ENCODE measurements at places on chromosomes 5 and 9.

DNA sequence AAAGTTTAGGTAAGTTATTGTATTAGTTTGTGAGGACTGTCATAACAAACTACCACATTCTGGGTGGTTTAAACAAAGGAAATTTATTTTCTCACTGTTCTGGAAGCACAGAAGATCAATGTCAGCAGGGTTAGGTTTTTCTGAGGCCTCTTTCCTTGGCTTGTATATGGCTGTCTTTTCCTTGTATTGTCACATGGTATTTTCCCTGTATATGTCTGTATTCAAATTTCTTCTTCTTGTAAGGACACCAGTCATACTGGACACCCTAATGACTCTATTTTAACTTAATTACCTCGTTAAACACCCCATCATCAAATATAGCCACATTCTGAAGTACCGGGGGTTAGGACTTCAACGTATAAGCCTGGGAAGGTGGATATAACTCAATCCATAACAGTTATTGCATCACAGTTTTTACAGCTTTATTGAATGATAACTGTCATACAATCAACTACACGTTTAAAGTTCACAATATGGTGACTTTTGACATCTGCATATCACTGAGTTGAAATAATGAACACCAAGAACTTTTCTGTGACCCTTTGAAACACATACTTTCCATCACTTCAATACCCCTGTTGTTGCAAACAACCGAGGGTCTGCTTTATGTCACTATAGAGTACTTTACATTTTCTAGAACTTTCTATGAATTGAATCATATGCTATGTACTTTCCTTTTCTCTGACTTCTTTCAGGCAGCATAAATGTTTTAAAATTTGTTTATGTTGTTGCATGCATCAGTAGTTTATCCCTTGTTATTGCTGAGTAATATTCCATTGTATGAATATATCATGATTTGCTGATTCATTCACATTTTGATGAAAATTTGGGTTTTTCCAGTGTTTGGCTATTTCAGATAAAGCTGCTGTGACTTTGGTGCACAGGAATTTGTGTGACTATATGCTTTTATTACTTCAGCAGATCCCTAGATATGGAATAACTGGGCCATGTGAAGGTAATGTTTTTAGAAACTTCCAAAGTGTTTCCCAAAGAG is 48.5 kb downstream of the MTRR start:
- no peak for DNase-seq

DNA sequence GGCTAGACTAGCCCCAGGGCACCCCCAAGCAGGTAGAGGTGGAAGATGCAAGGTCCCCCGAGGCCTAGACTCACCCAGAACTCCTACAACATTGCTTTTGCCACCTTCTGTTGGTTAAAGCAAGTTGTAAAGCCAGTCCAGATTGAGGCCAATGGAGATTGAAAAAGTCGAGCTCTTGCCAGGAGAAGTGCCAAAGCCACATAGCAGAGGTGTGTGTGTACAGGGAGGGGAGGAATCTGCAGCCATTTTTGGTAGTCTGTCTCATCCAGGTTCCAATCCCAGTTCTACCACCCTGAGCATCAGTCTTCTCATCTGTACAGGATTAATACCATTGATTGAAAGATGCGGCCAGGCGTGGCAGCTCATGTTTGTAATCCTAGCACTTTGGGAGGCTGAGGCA is 12.3 kb upstream of the URM1 start:
- no peak for DNase-seq

DNA sequence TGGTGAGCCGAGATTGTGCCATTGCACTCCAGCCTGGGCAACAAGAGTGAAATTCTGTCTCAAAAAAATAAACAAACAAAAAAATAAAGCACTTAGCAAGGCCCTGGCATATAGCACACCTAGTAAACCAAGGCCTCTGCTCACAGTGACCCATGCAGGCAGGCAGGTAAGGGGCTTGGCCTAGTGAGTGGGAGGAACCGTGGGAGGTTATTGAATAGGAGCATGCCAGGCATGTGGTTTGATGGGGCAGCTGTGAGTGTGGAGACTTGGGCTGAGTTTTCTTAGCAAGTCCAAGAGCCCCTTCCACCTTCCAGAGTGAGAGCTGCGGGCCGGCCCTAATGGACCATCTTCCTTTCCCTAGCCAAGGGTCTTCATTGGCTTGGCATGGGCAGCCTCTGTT is 4.5 kb upstream of the NDST1 start:
- no peak for DNase-seq

- DNase-seq, result no peak
These were observed 51.3 kb downstream of the LMX1B start for GRCh38 chr9:126664900-126665643.

DNA sequence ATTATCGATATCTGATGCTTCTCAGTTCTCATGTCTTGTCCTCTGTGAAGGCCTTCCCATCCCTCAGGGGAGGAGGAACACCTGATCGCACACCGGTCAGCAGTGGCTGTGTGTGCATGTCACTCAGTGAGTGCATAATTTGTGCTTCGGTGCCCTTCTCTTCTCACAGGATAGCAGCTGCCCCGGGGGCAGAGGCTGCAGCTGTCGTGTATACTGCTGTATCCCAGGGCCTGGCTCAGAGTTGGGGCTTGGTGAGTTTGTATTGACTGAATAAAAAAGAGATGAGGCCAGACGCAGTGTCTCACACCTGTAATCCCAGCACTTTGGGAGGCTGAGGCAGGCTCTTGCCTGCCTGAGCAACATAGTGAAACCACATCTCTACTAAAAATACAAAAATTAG is 49.7 kb upstream of the NCS1 start:
- DNase-seq, result no peak

- no peak for DNase-seq
These were observed 32.5 kb upstream of the PPP1R26 start for GRCh38 chr9:135447126-135447525.

- DNase-seq, result no peak
These were observed 21.4 kb upstream of the ANXA2R start for GRCh38 chr5:43061352-43062075.

GRCh38 chr5:116265471-116265870 is 180.6 kb downstream of the COMMD10 start:
- no peak for DNase-seq

GRCh38 chr5:172984244-172984953 is 828 bp downstream of the ATP6V0E1 start:
- no peak for DNase-seq

GRCh38 chr9:87878989-87879511 is 3.6 kb upstream of the SPATA31E1 start:
- DNase-seq, result no peak

DNA sequence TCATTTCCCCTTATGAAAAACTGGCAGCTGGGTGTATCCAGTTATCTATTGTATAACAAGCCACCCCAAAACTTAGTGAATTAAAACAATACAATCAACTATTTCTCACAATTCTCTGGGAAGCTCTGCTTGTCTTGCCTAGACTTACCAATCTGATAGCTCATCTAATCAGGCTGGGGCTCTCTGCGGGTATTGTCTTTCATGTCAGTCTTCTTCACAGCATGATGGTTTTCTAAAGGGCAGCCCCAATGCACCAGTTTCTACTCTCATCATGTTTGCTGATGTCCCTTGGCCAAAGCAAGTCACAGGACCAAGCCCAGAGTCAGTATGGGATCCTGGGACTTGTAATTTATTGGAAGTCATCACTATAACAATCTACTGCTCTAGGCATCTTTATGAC is 433.5 kb downstream of the KIAA0825 start:
- DNase-seq, result no peak

DNA sequence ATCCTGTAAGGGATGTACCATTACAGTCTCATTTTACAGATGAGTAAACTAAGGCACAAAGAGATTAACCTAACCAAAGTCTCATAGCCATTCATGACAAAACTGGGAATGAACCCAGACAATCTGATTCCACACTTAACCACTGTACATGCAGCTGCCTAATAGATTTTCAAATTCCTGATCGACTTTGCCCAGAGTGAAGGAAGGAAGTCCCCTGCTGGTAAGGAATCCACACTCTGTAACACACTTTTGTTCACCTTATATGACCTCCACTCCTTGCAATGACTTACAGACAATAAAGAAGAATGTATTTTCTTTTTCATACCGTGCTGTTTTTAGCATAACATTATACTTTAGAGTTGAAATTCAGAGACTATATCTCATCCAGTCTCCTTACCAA is 31.3 kb upstream of the PLPP6 start:
- DNase-seq, result no peak

DNA sequence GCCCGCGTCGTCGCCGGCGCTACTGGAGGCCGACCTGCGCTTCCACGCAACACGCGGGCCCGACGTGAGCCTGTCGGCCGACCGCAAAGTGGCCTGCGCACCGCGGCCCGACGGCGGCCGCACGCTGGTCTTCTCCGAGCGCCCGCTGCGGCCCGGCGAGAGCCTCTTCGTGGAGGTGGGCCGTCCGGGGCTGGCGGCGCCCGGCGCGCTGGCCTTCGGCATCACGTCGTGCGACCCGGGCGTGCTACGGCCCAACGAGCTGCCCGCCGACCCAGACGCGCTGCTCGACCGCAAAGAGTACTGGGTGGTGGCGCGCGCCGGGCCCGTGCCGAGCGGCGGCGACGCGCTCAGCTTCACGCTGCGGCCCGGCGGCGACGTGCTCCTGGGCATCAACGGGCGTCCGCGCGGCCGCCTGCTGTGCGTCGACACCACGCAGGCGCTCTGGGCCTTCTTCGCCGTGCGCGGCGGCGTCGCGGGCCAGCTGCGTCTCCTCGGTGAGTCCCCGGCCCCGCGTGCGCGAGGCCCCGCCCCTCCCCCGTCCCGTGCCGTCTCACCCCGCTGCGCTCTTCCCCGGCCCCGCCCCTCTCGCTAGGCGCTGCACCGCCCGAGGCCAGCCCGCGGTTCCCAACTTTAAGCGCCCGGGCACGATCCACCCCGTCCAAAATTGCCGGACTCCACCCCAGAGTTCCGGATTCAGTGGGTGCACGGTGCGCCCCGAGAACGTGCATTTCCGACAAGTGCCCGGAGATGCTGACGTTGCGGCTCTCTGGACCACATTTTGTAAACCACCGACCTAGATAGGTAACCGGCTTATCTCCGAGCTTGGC is 42.8 kb downstream of the NEURL1B start:
- DNase-seq, result no peak

DNA sequence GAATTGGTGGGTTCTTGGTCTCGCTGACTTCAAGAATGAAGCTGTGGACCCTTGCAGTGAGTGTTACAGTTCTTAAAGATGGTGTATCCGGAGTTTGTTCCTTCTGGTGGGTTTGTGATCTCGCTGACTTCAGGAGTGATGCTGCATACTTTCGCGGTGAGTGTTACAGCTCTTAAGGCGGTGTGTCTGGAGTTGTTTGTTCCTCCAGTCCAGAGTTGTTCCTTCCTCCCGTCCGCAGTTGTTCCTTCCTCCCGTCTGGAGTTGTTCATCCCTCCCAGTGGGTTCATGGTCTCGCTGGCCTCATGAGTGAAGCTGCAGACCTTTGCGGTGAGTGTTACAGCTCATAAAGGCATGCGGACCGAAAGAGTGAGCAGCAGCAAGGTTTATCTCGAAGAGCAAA is 159.6 kb upstream of the ADAMTSL1 start:
- DNase-seq, result no peak

- DNase-seq, result no peak
These were observed 21.2 kb downstream of the ENC1 start for GRCh38 chr5:74619308-74619707.

- no peak for DNase-seq
These were observed 69.3 kb downstream of the OLFM1 start for GRCh38 chr9:135156525-135157510.

GRCh38 chr9:93028448-93029006 is 30.0 kb upstream of the SUSD3 start:
- DNase-seq, result no peak

- DNase-seq, result no peak
These were observed 419.9 kb upstream of the CDH9 start for GRCh38 chr5:27458287-27458686.

- DNase-seq, result no peak
These were observed 1.1 kb upstream of the TENT4A start for GRCh38 chr5:6712142-6712576.

DNA sequence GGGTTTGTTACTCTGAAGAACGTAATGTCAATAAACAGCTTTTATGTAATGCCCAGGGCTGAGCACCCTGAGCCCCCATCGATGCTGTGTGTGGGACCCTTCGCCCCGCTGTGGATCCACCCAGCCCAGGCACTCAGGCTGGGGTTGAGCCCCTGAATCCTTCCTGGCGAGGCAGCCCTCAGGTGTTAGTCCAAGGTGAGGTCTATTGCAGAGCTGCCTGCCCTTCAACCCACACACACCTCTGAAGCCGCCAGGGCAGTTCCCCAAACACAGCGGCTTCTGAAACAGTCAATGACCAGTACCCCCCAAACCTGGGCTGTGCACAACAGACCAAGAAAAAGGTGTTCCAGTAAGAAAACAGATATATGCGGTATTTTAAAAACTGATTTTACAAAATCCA is 11.6 kb downstream of the DIPK1B start:
- no peak for DNase-seq

DNA sequence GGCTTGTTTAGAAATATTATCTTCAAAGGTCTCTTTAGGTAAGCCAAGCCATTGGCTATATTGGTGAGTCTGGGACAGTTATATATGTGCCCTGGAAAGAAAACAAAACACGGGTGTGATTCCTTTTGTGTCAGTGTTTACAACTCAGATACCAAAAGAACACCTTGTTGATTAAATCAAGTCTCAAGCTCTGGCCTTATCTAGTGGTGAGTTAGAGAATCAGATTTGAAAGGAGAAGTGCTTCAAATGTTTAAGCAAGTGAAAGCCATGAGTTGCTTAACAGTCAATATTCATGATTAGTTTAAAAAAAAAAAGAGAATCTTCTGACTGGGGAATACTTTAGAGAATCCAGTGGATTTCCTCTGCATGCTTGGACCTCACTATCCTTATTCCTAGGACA is 68.3 kb downstream of the IQGAP2 start:
- DNase-seq, result no peak

- DNase-seq, result no peak
These were observed 437.0 kb upstream of the TRPC7 start for GRCh38 chr5:136802383-136802782.

Data from cortex of kidney (tissue), 1 donor.